A673 (cell line): ENCODE measurements at places on chromosomes 3 and 15. TPM values are rescaled to one million over a fixed set of nuclear protein-coding genes. Genes with fewer than 3 reads are reported as not detected.

PLIN1 gene
- total RNA-seq: 0.30 and 0.46 TPM in 2 replicates

FOXB1 gene
- total RNA-seq: not detected in 2 replicates

ST3GAL6 gene
- 4.8 and 8.2 TPM in 2 replicates for total RNA-seq

DNA sequence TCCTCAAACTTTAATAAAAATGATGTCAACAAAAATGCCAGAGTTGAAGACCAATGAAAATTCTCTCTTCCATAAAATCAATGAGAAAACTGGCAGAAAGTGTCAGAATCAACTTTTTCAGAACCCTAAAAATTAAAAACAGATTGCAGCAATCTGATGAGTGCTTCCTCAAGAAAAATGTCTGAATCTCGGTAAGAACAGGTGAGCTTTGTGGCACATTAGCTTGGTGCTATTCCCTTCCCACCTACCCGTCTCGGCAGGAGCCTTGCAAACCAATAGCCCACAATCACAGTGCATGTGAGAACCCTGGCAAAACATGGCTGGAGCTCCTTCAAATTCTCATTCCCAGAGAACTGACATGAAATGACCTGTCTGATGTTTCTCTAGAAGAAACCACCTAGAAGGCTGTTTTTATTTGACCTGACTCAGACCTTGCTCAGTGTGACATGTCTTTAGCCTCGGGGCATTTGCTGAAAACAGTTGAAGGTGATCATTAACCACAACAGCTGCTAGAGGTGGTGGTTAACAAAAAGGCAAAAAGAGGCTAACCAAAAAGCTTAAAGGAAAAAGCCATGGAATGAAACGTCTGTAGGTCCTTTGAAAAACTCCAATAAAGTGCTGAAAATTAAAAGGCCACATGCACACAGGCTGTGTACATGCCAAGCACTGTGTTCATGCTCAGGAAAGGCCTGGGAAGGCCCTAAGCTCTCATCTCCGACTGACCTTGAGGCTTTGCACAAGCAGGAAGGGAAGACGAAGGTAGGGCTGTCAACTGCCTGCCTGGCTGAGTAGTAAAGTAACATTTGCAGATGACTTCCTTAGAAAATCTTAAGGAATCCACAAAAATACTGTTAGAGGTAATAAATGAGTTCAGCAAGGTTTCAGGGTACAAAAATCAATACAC, 253.0 kb upstream of the NSMCE3 start:
- no peak for DNase-seq

DNA sequence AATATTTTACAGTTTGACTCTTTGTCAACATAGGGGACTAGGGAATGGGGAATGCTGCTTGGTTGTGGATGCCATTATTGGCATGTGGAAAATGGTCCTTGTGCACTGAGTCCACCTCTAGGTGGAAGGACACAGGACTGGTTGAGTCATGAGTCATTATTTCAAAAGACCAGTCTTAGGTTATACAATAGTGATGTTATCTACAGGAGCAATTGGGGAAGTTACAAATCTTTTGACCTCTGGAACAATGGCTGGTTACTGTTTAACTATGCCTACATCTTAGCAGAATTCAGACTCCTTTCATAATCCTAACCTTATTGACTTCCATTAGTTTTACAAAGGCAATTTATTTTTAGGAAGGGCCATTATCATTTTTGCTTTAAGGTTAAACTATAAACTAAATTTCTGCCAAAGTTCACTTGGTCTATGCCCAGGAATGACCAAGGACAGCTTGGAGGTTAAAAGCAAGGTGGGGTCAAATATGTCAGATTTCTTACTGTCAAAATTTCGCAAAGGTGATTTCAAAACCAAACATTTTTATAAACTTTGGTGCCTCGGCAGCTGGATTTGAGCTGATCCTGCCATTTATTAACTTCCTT, 11.8 kb upstream of the CCR8 start:
- no peak for DNase-seq

DNA sequence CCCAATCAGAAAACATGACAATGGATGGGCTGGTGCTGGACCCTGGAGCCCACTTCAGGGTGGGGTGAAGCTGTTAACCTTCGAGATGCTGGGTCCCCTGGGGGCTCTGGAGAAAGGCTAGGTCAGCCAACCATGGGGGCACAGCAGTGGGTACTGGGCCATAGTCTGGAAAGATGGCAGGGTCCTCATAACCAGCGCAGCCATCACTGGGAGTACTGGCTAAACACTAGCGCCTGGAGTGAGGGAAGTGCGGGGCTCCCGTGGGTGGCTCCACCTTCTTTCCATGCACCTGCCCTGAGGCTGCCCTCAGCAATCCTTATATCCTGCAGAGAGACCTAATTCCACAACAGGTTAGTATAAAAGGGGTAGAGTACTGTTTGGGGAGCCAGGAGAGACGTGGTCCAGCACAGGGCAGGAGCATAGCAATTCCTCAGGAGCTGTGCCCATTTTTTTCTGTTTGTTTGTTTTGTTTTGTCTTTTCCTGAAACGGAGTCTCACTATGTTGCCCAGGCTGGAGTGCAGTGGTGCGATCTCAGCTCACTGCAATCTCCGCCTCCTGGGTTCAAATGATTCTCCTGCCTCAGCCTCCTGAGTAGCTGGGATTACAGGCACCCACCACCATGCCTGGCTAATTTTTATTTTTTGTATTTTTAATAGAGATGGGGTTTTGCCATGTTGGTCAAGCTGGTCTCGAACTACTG, 122.6 kb upstream of the MEF2A start:
- DNase-seq: no peak

CFAP20DC gene
- 0.74 and 1.3 TPM in 2 replicates for total RNA-seq

DNA sequence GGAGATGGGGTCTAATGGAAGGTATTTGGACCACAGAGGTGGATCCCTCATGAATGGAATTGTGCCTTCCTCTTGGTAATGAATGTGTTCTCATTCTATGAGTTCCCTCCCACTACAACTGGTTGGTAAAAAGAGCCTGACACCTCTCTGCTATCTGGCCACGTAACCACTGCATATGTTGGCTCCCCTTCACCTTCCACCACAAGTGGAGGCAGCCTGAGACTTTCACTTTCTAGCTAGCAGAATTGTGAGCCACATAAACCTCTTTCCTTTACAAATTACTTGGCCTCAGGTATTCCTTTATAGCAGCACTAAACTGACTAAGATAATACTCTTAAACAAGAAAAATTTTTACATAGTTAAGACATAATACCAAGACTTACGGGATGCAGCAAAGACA, 155.3 kb downstream of the NR1I2 start:
- DNase-seq: no peak

GRCh38 chr15:39302936-39303335, 277.9 kb upstream of the THBS1 start:
- DNase-seq: no peak
